ENCODE measurements at places on chromosomes 2 and 18.

GRCh38 chr2:49113046-49113445 is 41.3 kb downstream of the FSHR start:
- DNase-seq = no peak

- DNase-seq = no peak
These were observed 300.9 kb upstream of the FBXO11 start for GRCh38 chr2:48207201-48207641.

GRCh38 chr2:16257322-16258028 is 317.1 kb downstream of the MYCN start:
- no peak for DNase-seq

DNA sequence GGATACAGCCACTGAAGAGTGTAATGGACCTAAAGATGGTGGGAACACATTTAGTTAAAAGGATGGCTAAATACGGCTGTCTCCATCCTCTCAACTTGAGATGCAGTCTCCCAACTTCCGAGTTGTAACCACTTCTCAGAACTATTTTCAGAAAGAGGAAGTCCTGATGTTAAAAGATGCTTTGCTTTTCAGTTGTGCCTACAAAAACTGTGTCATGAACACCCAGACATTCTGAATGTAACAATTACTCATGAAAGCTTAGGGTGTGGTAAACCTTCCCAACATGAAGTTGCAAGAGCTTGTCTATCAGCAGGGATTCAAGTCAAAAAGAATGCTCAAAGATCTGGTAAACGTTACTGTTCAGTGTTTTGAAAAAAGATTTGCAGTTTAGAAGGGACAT is 147.9 kb downstream of the DOCK10 start:
- no peak for DNase-seq

- DNase-seq = no peak
These were observed 8.9 kb downstream of the HJURP start for GRCh38 chr2:233845301-233846060.

GRCh38 chr2:233163486-233164103 is 87.9 kb upstream of the ATG16L1 start:
- no peak for DNase-seq

- peak; percentile 35 for DNase-seq
These were observed 19.5 kb downstream of the WIPF1 start for GRCh38 chr2:174577967-174578589.

GRCh38 chr18:3526421-3527354 is 76.7 kb downstream of the TGIF1 start:
- no peak for DNase-seq

- DNase-seq = no peak
These were observed 593 bp upstream of the SDC1 start for GRCh38 chr2:20225294-20226151.

DNA sequence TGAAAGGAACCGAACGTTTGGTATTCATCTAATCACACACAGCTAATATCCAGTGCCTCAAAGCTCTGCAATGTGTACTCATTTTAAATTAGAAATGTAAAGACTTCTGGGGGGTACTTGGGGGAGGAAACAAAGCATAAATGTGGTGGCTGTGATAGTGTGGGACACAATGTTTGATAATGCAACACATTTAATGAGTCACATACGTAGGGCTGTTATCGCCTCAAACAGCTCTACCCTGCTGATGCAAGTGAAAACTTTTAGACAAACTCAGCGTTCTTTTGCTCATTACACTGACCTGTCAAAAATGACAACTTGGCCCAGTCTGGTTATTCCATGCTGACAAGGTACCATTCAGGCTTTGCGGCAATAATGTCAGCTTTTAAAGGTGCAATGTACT is 1227.1 kb upstream of the CELF4 start:
- no peak for DNase-seq

- DNase-seq = no peak
These were observed 19.8 kb upstream of the BZW1 start for GRCh38 chr2:200791905-200792304.

DNA sequence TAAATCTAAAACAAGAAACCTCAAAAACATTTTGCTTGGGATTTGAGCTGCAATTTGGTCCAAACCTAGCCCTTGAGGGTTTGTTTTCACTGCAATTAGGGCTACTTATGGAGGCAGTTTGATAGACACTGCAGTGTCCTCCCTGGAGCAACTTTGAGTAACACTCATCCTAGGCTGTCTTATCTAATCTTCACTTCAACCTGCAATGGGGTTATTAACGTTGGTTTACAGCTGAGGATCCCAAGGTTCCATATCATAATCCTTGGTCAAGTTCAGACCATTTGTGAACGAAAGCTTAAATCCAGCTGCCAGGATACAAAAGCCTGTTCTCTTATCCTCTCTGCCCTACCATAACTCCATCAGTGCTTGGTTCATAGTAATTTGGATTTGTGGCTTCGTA is 2.5 kb downstream of the ANXA4 start:
- no peak for DNase-seq

DNA sequence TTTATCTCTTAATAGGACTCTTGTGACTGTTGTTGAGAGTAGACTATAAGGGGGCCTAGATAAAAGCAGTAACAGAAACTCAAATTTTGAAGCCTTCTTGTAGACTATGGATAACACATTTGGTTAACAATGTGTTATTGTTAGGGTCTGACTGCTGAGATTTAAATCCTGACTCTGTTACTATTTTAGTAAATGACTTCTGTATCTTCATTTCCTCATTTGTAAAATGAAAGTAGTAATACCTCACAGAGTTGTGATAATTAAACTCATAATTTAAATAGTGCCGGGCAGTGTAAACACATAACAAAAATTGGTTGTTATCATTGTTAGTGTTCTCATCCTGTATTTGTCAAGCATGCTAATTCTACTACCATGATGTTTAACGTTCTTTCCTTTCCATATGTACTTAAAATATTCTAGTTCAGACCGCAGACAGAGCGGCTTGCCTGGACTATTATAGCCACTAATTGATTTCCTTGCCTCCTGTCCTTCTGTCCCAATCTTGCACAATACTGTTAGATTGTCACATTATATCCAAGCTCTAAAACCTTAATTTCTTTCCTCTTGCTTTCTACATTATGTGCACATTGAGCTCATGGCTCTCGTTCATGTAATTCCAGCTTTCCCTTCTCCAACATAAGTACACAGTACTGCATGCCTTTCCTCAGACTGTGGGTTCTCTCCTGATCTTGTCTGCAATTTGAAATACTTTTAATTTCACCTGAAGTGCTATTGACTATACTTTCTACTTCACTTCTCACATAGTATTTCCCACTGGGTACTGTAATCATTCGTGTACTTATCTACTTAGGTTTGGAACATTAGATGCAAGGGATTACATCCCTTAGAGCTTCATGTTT is 48.4 kb downstream of the RBBP8 start:
- DNase-seq = no peak

DNA sequence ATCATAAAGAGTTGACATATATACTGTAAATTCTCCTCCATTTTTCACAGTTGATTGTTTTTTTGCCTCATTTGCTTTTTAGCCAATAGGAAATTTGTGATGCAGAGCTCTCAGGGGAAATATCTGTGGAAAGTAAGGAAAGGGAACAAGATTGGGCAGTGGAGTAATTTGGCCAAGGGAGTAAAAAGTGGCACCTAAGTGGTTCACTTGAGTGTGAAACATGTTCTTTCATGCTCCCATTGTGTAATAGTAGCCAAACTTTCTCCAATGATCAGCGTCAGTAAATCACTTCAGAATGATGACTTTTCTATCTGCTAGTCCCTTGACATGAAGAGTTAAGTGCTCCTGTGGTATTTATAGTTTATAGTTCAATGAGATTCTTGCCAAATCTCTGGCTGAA is 141.9 kb upstream of the KCNJ3 start:
- DNase-seq = no peak

DNA sequence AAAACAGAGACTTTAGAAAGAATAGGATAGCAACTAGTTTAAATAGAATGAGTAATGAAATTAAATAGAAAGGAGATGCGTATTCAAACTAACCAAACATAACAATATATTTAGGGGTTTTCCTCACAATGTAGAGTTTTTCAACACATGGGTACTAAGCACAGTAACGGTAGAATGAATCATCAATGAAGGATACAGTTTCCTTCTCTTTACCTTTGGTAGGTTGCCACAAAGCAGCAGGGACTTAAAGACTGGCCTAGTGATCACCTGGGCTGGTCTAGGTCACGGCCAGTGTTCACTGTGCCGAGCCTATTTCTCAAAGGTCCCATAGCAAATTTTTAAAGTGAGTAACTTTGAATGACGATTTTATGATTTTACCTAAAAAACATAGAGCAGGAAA is 311.7 kb downstream of the XIRP2 start:
- no peak for DNase-seq

DNA sequence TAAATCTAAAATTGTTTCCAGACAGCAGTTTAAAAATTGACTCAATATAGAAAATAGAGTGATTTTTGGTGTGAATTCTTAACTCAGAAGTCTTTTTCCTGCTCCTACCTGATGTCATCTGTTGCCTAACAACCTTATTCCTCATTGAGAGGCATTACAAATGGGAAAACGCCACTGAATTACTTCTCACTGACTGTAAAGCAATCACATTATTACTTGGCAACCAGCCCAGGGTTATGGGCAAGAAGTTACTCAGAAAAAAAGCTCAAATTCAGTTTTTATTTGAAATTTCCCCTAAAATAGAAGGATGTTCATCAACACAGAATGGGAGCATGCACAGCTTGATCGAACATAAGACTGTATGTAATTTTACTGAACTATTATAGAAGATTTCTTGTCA is 201.8 kb upstream of the GULP1 start:
- no peak for DNase-seq

GRCh38 chr2:106104332-106105062 is 89.6 kb downstream of the UXS1 start:
- DNase-seq = peak; percentile 49

GRCh38 chr2:134232461-134232860 is 21.4 kb upstream of the MGAT5 start:
- DNase-seq = no peak

GRCh38 chr2:1117569-1117968 is 166.9 kb downstream of the SNTG2 start:
- DNase-seq = no peak

DNA sequence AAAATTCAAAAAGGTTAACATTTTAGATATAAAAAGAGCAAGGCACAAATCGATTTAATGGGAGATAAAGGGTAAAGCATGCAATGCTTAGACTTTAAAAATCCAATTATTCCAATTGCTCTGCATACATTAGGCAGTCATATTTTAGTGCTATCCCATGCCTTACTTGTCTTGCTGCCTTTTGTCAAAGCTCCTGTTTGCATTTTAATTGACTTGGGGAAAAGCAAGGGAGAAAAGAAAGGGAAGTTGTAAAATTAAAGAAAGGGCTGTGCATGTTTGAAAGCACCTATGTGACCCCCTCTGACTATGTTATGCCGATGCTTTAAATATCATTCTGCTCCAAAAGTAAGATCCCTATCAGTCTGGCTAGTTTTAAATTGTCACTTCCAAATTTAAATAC is 193.7 kb upstream of the VWC2L start:
- DNase-seq = no peak

DNA sequence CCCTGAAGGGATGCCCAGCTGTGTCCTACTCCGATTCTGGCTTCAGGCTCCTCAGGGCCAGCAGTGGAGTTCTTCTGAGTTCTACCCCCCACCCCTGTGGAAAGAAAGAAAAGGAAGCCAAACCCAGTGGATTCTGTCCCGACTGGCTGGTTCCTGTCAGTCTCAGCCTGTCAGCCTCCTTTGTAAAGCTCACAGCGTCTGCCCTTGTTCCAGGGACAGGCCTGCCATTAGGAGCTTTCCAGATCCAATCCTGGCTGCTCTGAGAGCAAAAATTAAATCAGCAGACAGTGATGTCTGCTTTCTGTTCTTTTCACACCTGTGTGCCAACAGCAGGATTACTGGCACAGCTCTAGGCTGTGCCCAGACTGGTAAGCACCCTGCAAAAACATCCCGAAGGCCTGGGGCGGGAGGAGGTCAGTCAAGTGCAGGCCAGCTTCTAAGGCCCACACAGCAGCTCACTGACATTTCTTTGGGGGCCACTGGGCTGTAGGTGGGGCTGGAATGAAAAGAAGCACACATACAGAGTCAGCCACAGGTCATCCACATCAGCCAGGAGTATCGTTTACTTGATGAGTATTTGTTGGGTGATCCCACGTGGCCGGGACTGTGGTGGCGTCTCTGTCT is 69.1 kb downstream of the EHD3 start:
- DNase-seq = no peak

DNA sequence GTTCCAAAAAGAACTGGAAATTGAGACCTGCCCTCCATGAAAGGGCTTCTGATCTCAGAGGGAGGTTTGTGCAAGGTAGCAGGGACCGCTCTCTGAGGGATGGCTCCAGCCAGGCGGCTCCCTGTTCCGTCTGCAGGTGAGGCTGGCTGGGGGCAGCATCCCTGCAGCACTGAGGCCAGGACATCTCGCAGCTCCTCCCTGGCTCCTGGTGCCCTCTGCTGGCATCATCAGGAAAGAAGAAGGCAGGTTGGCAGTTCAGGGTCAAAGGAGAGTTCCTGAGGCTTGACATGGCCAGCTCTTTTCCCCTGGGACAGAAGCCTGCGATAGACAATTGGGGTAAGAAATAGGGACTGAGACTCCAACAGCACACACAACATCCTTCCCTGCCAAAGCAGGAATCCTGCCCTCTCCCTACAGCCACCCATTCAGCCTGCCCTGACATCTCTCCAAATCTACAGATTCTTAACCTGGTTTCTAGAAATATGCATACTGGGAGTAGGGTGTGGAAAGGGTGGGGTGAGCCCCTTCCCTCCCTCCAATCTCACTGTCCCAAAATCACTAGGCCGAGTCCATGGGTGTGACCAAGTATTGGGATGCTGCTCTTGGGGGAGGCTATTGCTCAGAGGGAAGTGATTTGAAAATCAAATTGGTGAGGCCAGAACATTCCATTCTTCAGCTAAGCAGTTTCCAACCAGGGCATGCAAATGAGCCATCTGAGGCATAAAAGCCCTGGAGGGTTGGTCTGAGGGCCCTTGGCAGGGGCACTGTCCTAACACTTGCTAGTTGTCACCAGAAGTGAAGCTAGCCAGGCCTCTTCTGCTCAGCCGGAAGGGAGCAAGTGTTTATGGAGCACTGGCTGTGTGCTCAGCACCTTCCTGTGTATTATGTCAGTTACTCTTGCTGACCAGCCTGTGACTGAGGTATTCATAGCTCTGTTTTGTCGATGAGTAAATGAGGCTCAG is 185.4 kb downstream of the TFCP2L1 start:
- no peak for DNase-seq

GRCh38 chr2:126839796-126840195 is 58.9 kb upstream of the TEX51 start:
- DNase-seq = no peak

All from activated CD8-positive, alpha-beta memory T cell treated with anti-CD3 and anti-CD28 coated beads for 4 hours (primary cell).